Epithelial cell of prostate (primary cell): ENCODE measurements at places on chromosomes 7 and 10.

GRCh38 chr10:15112657-15113056 lies 15.5 kb downstream of the RPP38 start:
- no peak for DNase-seq

DNA sequence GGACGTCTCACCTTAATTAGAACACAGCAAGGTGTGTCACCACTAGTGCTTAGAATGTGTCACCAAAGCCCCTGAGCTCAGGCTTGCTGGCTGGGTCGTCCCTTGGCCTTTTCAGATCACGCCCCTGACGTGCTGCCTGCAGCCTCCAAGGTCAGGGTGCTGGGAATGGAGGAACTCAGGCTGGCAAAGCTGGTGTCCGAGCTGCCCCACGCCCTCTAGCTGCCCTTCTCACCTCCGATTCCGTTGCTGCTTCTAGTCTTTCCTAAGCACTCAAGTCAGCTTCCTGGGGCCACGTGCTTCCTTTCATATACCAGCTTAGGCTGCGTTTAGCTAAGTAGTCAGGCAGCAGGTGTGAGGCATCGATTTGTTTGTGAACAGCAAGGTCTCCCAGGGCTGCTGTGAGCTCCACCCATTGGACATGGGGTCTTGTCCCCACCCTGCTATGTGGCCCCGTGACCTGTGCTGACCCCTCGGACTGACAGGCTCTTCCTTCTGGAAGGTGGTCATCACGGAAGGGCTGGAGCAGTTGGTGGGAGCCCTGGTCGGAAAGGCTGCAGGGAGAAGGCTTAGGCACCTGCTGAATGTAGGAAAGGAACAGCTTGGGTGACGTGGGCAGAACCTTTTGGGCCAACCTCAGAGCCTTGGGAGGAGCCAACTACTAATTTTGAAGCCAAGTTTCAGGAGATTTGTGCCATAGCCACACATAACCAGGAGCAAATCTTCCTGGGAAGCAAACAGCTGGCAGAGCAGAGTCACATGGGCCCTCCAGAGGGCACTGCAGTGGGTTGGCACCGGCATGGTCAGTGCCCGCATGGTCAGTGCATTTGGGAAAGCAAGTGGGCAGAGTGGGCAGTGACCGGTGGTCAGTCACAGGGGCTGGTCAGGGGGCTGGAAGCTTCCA lies 28.8 kb downstream of the VIPR2 start:
- DNase-seq, result no peak

GRCh38 chr7:74026903-74027682 lies 880 bp upstream of the ELN start:
- DNase-seq, result no peak

DNA sequence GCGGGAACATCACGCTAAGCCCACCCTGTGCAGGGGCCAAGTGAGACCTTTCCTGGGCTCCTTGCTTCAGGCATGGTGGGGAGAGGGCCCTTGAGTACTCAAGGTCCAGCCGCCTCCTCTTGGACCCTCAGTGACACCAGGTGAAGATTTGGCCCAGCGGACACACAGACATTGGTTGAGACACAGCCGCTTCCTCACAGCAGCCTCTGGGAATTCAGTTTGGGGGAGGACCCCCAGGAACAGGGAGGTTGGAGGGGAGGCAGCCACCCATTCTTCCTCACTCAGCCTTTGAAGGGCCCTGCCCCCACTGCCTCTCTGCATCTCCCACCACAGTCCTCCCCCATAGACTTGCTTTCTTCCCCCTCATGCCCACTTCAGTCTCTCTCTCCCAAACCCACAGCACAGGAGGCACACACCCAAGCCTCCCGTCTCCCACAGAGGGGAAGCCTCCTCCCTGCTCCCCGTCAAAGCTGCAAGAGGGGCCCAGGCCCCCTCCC lies 31.9 kb downstream of the ANXA8 start:
- no peak for DNase-seq

GRCh38 chr7:49644396-49645166 lies 128.9 kb upstream of the VWC2 start:
- DNase-seq, result no peak

- peak; percentile 8 for DNase-seq
Observed at GRCh38 chr7:25758559-25758958, 393.4 kb upstream of the NFE2L3 start.

DNA sequence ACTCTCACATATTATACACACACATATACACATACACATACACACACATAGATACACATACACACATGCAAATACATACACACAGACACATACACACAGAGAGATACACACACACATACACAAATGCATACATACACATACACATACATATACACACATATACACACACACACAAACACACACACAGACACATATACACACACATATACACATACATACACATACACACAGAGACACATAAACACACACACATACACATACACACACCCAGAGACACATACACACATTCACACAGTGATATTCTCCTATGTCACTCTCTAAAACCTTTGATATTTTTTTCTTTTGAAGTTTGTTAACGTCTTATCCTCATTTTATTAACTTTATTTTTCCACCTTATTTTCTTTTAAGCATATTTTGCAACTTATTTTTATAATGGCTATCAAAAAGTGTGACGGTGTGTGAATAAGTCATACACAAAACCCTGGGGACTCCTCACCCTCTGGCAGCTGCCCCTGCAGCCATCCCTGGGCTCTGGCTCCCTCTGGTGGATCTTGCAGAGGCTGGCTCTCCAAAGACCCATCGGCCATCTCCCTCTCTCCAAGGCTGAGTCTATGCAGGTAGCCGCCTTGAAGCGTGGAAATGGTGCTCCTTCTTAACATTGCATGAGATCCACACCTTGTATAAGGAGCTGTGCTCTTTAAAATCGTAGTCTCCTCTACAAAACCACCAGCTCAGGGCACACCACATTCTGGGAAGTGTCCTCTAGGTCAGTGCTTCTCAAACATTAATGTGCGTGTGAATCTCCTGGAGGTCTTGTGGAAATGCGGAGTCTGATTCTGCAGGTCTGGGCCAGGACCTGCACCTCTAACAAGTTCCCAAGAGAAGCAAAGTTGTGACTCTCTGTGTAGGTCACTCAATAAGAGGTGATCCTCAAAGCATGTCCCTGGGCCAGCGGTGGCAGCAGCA lies 4.1 kb upstream of the C10orf120 start:
- no peak for DNase-seq

GRCh38 chr10:69438536-69439349 lies 12.5 kb upstream of the TSPAN15 start:
- no peak for DNase-seq

- DNase-seq, result no peak
Observed at GRCh38 chr10:97327348-97328294, 6.9 kb downstream of the FRAT2 start.

DNA sequence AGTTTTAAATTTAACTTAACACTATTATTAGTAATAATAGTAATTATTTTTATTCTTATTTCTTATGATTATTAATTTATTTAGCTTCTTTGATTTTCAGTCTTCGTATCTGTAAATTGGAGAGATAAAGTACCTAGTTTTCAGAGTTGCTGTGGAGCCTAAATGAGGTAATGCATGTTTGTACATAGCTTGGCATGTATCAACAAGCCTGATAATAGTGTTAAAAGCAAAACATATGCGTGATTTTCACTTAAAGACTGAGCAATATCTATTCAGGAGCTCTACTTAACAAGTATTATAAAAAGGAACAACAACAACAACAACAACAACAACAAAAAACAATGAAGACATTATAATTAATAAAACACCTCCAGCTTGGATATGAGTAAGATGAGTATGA lies 12.4 kb downstream of the CALCR start:
- DNase-seq, result no peak

DNA sequence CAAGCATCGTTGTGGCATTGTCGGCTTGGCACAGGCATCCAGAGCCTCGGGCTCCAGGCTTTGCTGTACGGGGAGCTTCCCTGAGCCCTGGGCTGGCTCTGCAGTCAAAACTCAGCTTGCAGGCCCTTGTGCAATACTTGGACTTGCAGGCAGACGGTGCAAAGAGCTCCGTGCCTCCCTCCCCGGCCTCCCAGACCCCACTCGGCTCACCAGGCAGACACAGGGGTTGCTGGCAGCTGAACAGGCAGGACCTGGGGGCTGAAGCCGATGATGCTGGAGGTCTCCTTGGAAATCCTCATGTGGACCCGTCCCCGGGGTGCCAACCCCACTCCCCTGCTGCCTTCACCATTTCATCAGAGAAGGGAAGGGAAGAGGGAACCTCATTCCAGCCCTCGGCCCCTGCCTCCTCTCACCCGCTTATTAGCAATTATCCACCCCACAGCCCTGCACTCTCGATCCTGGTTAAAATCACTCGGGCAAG lies 59.6 kb upstream of the GNA12 start:
- DNase-seq, result no peak

DNA sequence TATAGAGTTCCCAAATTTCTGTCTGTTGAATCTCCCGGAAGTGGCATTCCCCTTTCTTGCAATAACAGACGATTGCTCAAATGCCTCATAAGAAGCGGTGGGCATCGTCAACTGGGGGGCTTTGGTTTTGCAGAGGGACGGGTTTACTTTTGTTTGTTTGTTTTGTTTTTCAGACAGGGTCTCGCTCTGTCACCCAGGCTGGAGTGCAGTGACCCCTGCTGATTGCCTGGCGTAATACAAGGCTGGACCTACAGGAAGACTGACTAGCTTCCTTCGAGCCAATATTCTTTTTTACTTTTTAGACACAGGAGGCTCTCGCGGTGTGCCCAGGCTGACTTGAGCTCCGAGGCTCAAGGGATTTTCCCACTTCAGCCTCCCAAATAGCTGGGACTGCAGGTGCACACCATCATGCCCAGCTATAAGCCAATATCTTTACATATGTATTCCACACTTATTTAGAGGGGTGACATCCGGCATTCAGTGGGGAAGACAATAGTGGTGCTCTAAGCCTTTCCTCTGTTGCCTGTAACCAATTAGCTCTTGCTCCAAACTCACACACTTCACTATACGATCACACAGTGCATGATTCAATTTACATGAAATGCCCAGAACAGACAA lies 58.1 kb downstream of the FHIP2A start:
- no peak for DNase-seq

GRCh38 chr7:14305233-14305866 lies 315.9 kb upstream of the ETV1 start:
- no peak for DNase-seq

- DNase-seq, result no peak
Observed at GRCh38 chr10:88411772-88412349, 171.3 kb downstream of the RNLS start.

DNA sequence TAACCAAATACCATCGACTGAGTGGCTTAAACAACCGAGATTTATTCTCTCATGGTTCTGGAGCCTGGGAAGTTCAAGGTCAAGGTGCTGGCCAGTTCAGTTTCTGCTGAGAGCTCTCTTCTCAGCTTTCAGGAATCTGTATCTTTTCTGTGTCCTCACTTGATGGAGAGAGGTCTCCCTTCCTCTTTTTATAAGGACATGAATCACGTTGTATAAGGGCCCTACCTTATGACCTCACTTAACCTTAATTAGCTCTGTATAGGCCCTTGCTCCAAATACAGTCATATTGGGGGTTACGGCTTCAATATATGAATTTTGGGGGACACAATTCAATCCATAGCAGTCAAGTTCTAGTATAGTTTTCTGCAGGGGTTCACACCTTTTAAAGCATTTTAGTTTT lies 135.2 kb upstream of the ADO start:
- no peak for DNase-seq

- DNase-seq, result no peak
Observed at GRCh38 chr10:91579329-91579985, 53.4 kb downstream of the PPP1R3C start.

DNA sequence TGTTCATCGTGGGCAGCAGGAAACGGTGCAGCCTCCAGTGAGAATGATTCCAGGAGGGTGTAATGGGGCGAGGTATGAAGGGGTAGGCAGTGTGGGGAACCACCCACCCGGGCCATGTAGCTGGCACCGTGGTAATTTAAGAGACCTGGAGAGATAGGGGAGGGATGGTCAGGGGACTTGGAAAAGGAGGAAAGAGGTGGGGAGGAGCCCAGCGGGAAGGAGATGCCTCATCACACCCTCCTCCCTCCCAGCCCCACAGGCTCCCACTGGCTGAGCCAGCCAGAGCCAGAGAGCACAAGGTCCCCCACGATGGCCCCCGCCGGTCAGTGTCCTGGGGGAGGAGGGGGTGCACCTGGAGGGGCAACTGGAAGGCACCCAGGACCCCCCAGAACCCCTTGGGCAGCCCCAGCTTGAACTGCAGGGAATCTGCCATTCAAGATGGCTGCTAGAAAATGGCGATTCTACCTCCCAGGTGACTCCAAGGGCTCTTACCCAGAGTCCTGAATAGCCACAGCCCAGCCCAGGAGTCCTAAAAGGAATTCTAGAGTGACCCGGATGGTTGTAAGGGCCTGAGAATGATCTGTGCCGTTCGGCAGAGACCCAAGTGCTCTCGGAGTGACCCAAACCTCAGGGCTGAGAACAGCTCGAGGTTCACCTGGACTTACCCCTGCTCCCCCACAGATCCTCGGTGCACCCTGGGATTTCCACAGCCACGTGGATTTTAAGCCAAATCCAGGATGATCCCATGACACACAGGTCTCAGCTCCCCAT lies 28.8 kb downstream of the CALML3 start:
- no peak for DNase-seq

- no peak for DNase-seq
Observed at GRCh38 chr10:70115948-70116682, 16.5 kb downstream of the AIFM2 start.

- no peak for DNase-seq
Observed at GRCh38 chr10:124012991-124013390, 80.4 kb downstream of the CHST15 start.

GRCh38 chr10:70550459-70550858 lies 52.1 kb downstream of the PRF1 start:
- no peak for DNase-seq

GRCh38 chr10:26801831-26802230 lies 58.9 kb downstream of the ABI1 start:
- no peak for DNase-seq

DNA sequence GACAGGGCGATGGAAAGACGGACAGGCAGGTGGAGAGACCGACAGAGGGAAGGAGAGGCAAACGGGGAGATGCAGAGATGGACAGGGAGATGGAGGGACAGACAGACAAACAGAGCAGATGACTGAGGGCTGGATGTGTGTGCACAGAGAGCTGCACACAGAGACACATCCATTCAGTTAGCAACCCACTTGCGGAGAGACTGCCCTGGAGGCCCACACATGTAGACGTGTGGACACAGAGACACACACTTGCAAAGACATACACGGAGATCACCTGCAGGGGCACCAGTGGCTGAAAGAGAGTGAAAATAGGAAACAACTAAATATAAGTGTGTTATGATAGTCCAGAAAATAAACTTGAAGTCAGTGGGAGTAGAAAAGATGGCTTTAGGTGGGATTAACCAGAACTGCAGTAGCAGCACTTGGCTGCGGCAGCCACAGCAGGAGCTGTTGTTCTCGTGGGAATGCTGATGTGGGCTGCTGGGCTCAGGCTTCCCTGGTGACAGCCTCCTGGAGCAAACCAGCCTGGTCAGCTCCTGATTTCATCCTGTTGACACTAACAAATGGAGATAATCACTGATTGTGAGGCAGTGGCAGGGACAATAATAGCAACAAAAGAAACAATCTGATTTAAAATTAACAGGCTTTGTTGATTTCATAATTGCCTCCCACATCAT lies 134.1 kb downstream of the CCNY start:
- DNase-seq, result no peak
